Activated T-helper 17 cell treated with anti-CD3 and anti-CD28 coated beads, Interleukin-2, amount 50 U/mL, for 72 hours (primary cell): ENCODE measurements at places on chromosomes 2 and 18.
A peak's percentile ranks its signal among the peaks of the same experiment; 100 is the strongest.

DNA sequence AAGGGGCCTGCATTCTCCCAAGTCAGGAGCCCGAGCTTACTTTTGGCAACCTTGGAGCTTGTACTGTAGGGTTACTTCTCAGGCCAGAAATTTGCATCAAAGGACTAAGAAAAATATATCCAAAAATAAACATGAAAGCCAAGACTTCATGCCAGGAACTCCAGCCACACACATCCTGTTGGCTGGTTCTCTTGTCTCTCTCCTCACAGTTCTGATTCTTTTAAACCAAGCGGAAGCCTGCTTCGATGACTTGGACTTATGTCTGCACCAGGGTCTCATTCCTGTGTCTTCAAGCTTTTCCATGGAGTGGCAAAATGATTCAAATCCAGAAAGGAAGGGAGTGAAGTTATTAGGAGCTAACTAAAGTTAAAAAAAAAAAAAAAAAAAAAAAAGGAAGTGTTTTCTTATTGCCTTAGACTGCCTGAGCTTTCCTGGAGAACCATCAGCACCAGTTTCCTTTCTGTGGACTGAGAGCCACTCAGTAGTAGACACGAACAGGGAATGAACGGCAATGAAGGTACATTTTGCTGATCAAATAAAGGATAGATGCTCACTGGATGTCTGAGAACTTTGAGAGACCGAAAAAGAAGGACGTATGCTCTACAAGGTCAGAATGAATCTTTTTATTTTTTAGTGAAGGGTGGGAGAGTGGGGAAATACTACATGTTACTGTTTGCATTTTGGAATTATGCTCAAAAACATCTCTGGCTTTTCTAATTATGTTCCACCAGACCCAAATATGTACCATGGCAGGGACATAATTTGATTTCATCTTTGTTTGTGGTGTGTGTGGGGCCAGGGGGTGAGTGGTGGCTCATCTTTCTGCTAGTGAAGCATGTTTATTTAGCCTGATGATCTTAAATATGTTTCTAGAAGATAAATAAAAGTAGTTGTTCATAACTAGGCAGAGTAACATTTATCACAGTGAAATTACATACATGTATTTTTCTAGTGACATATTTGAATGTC lies 86.0 kb downstream of the RAPGEF4 start:
- no peak overlapping the region for H3K4me3 ChIP-seq
- ATAC-seq, result no peak
- no peaks in the 10 kb centered on the region for H3K36me3 ChIP-seq

- H3K4me3 ChIP-seq, result no peak overlapping the region
- peaks cover 10% of the 10 kb centered on the region for H3K36me3 ChIP-seq
- no peak for ATAC-seq
- no peak overlapping the region for H3K27ac ChIP-seq
- no peaks in the 10 kb centered on the region for H3K27me3 ChIP-seq
- H3K4me1 ChIP-seq, result no peaks in the 10 kb centered on the region
Observed at GRCh38 chr2:158577141-158577540, 120.4 kb downstream of the PKP4 start.

DNA sequence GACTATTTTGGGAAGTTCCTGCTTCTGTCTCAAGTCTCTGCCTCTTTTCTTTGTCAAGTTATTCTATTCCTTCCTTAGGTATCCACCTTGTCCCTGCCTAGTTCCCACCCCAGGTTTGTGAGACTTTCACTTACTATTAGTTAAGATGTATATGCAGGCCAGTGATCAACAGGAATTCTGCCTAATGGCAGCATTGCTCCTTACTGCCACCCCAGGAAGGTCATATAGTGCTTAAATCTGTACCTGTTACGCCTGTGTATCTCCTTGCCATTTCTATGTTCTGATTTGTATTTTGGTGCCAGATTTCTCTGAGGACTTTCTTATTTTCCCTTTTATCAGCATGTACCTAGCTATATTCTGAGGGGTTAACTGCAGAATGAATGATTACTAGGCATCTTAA lies 746.0 kb upstream of the TMEFF2 start:
- no peak overlapping the region for H3K4me3 ChIP-seq
- H3K4me1 ChIP-seq, result no peaks in the 10 kb centered on the region
- no peaks in the 10 kb centered on the region for H3K36me3 ChIP-seq
- H3K27me3 ChIP-seq, result no peaks in the 10 kb centered on the region
- no peak overlapping the region for H3K27ac ChIP-seq

DNA sequence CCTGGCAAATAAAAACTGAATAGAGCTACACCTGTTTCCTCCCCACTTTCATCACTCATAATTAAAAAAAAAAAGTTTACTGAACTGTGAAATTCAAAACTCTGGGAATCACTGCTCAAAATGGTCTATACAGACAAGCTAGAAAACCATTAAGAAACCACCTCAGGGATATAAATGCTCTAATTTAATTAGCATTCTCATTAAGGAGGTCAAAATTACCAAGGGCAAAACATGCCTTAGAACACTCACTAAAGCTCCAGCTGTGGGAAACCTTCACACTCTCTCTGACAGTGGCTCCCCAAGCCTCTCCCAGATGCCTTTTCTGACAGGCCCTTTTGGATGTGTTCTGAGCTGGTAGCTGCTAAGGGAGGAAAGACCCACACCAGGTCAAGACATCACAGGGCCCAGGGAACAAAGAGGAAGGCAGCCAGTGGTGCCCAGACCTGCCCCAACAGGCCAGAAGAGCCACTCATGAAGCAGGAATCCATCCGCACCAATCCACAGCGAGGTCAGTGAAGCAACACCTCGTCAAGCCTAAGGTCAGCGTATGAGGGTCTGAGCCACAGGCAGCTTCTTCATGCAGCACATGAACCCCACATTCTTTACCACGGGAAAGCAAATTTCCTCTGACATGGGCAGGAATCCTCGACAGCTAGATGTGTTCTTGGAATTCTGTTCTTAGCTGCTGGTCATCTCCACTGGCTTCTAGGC lies 35.6 kb downstream of the XDH start:
- no peak for ATAC-seq
- no peak overlapping the region for H3K27ac ChIP-seq
- H3K36me3 ChIP-seq, result no peaks in the 10 kb centered on the region
- no peaks in the 10 kb centered on the region for H3K4me1 ChIP-seq
- no peaks in the 10 kb centered on the region for H3K27me3 ChIP-seq
- H3K4me3 ChIP-seq, result no peak overlapping the region

DNA sequence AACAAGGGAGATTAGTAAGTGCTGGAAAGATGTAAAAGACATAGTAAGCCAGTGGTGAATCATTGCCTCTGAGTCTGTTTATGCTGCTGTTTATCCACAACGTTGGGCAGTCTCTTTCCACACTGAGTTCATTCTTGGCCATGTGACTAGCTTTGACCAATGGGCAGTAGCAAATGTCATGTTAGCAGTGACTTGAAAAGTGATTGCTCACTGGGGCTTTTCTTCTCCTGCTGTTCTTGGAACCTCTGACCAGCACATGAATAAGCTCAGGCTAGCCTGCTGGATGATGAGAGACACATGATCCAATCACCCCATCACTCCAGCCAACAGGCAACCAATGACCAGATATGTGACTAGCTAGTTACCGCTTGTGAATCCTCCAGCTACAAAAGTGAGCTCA lies 360.4 kb downstream of the SLC4A3 start:
- no peak overlapping the region for H3K27ac ChIP-seq
- no peaks in the 10 kb centered on the region for H3K4me1 ChIP-seq
- H3K4me3 ChIP-seq, result no peak overlapping the region
- ATAC-seq, result peak; percentile 83
- H3K27me3 ChIP-seq, result peaks cover 3% of the 10 kb centered on the region

- no peak for ATAC-seq
- H3K4me3 ChIP-seq, result peak overlapping the region; percentile 60
- H3K27me3 ChIP-seq, result peaks cover 57% of the 10 kb centered on the region
Observed at GRCh38 chr2:216632346-216632951, 771 bp upstream of the IGFBP2 start.

DNA sequence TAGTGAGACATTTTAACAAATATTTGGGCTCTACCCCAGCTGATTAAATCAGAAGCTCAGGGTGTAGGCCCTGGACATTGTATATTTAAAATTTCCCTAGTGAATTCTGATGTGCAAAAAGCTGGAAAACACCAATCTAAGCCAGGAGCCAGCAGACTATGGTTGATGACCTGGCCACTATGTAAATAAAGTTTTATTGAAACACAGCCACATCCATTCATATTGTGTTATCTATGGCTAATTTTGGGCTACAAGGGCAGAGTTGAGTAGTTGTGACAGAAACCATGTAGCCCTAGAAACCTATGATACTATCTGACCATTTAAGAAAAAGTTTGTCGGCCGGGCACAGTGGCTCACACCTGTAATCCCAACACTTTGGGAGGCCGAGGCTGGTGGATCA lies 86.0 kb upstream of the BARD1 start:
- H3K36me3 ChIP-seq, result no peaks in the 10 kb centered on the region
- H3K27me3 ChIP-seq, result peaks cover 23% of the 10 kb centered on the region
- ATAC-seq, result no peak
- no peak overlapping the region for H3K4me3 ChIP-seq

GRCh38 chr2:31347319-31347718 lies 67.2 kb downstream of the XDH start:
- ATAC-seq, result no peak
- no peaks in the 10 kb centered on the region for H3K4me1 ChIP-seq
- H3K36me3 ChIP-seq, result no peaks in the 10 kb centered on the region
- H3K27ac ChIP-seq, result no peak overlapping the region
- H3K27me3 ChIP-seq, result peaks cover 20% of the 10 kb centered on the region
- H3K4me3 ChIP-seq, result no peak overlapping the region

- H3K4me3 ChIP-seq, result peak overlapping the region; percentile 39
- H3K36me3 ChIP-seq, result no peaks in the 10 kb centered on the region
- H3K27me3 ChIP-seq, result no peaks in the 10 kb centered on the region
- H3K27ac ChIP-seq, result peak overlapping the region; percentile 60
- no peak for ATAC-seq
Observed at GRCh38 chr2:204973616-204974015, 428.3 kb downstream of the PARD3B start.

DNA sequence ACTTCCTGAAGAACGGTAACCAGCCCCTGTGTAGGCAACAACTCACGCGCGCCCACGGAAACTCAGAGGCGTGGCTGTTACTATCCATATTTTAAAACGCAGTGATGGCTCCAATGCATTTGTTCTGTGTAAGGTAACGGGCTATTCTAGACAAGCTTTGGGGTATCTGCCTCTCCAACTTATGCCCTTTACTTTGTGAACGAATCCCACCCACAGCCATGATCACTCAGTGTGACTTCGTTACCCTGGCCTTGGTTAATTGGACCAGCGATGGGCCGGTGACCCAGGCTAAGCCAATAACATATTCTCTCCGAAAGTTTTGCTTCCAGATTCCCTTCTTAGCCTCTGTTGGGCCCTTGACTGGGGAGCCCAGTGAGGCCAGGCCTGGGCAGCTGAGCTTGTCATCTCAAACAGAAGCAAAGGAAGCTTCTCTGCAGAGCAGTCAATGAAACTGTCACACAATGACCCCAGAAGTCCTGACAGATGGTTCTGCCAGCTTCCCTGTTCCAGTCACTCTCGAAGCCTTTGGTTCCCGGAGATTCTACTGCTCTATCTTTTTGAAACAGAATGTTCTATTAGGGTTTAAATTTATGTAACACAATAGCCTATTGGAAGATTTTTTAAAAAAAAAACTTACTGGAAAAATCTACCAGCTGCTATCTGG lies 30.7 kb upstream of the ROCK2 start:
- no peak overlapping the region for H3K4me3 ChIP-seq
- H3K27ac ChIP-seq, result no peak overlapping the region
- H3K36me3 ChIP-seq, result no peaks in the 10 kb centered on the region
- H3K27me3 ChIP-seq, result peaks cover 8% of the 10 kb centered on the region

DNA sequence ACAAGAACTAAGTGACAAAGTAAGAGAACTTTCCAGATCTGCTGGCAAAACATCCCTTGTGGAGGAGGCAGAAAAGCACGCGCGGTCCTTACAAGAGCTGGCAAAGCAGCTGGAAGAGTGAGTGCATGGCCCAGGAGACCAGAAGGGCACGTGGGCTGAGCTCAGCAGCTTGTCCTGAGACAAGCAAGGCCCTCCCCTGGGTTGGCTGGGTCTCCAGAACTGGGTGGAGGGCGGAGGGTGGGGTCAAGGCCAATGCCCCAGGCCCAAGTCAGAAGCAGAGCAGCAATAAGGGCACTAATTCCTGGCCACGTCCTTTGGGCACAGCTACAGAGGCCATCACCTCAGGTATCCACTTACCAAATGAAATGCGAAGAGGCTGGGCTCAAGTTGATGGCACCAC lies 110.6 kb upstream of the TTC39C start:
- H3K4me1 ChIP-seq, result no peaks in the 10 kb centered on the region
- H3K27ac ChIP-seq, result no peak overlapping the region
- no peaks in the 10 kb centered on the region for H3K27me3 ChIP-seq
- no peak overlapping the region for H3K4me3 ChIP-seq

DNA sequence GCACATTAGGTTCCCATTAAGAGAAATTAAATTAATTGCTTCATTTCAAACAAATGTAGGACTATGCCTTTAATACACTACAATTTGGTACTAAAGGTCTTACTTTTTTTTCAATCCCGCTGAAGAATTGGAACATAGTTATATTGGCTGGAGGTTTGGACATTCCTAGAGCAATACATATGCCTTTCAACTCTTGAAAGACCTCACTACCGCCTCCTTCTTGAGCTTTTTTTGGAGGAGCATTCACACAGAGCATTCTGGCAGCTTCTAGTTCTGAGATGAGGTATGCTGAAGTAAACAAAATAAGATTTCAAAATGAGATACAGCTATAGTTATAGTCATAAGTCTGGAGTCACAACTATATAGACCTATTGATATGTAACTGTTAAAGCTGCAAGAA lies 10.9 kb downstream of the FAM98A start:
- H3K27me3 ChIP-seq, result no peaks in the 10 kb centered on the region
- peaks cover 96% of the 10 kb centered on the region for H3K36me3 ChIP-seq
- H3K4me3 ChIP-seq, result no peak overlapping the region
- no peak overlapping the region for H3K27ac ChIP-seq

- no peak overlapping the region for H3K27ac ChIP-seq
- H3K4me1 ChIP-seq, result no peaks in the 10 kb centered on the region
- no peak for ATAC-seq
- no peak overlapping the region for H3K4me3 ChIP-seq
- H3K36me3 ChIP-seq, result no peaks in the 10 kb centered on the region
Observed at GRCh38 chr18:36255072-36255698, 42.3 kb upstream of the FHOD3 start.

DNA sequence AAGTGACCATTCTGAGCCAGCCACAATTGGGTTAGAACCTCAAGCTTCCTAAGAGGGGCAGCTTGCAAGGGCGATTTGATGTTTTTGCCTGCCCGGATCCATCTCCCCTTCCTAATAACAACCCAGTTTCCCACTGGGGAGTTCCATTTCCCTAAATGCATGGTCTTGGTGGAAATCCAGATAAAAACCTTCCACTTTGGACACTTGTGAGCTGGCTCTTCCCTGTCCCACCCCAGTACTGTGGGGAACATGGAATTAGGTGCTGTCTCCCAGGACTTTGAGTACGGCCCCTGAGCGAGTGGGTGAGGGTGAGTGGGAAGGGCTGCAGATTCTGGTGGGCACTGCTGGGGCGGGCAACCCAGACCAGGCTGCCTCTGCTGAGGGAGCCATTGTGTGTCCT lies 122.3 kb downstream of the DDX1 start:
- H3K36me3 ChIP-seq, result no peaks in the 10 kb centered on the region
- H3K27ac ChIP-seq, result no peak overlapping the region
- no peaks in the 10 kb centered on the region for H3K4me1 ChIP-seq
- peaks cover 3% of the 10 kb centered on the region for H3K27me3 ChIP-seq
